Tibial artery (tissue), 4 donors: ENCODE measurements at places on chromosomes 6 and 20.

DNA sequence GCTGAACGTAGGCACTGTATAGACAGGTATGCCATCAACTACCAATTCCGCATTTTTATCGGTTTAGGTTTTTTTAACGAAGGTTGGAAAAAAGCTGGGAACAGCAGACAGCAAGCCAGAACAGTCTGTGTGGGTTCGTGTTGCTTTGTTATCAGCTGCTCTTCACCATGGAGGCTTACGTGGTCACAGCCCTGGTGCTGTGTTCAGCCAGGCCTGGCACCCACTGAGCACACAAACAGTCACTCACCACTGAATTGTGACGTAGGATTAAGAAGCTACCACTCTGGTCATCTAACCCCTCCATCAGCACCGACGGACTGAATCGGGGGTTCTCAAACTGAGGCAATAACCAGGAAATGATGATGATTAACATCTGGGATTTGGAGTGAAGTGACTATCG is 13.2 kb downstream of the FAM210B start:
- no peak for DNase-seq

GRCh38 chr6:83867527-83868161 is 8.2 kb downstream of the CYB5R4 start:
- DNase-seq = peak; percentile 51

DNA sequence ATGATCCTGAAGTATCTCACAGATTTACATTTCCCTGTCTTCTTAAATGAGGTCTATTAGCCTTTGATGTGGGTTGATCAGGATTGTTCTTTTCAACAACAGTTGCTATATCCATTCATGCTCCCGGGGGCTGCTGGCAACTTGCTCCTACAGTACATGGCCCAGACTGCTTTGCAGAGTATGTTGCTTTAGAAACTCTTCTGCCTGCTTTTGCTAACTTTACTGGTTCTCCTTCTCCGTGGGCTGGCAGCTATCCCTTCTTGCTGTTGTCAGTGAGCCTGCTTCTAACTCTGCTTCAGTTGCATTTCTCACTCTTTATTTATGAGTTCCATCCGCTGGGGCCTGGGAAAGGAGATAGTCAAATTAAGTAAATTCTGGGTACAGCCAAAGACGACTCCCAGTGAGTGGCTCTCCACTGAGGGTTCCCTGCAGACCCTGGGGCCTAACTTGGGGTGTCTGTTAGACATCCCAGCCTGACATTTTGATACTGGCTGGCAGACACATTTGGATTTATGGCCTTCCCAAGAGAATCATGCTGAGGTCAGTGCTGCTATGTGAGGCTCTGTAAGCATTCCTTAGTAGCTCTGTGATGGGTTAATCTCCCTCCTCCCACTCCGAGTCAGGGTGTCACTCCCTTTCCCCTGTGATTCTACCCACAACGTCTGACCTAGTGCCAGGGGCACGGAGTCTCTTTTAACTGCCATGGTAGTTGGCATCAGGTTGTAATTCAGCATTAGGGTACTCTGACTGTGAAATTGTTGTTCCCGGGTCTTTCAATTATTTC is 73.6 kb downstream of the SLX4IP start:
- peak; percentile 66 for DNase-seq

DNA sequence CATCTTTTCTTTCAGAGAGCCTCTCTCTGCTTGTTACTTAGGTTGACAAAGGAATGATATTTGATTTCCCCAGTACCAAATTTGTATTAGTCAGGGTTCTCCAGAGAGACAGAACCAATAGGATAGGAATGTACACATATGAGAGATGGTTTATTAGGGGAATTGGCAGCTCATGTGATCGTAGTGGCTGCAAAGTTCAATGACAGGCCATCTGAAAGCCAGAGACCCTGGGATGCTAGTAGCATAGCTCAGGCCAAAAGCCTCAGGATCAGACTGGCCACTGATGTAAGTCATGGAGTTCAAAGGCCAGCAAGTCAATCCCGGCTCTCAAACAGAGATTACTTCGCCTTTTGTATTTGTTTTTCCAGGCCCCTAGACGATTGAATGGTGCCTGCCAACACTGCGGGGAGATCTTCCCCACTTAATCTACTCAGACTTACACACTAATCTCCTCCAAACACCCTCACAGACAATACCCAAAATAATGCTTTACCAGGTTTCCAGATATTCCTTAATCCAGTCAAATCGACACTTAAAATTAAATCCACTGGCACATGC is 215.5 kb downstream of the ALDH8A1 start:
- no peak for DNase-seq

- no peak for DNase-seq
Measured at GRCh38 chr20:39893003-39893685, 795.9 kb downstream of the MAFB start.

DNA sequence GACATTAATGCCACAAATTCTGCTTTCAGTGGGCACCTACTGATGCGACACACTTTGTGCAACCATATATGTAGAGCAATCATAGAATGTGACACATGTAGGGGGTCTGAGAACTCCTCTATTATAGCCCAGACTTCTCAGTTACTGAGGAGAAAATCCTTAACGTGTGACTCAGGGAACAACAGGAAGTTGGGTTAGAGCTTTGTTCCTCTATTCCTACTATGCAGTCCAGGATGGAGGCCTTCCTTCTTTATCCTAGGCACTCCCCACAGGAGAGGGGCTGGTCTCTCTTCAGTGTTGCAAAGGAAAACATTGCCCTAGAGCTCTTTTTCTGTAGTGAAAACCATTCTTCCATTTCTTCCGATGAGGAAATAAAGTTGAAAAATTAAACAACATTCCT is 39.6 kb upstream of the RCAN2 start:
- no peak for DNase-seq

DNA sequence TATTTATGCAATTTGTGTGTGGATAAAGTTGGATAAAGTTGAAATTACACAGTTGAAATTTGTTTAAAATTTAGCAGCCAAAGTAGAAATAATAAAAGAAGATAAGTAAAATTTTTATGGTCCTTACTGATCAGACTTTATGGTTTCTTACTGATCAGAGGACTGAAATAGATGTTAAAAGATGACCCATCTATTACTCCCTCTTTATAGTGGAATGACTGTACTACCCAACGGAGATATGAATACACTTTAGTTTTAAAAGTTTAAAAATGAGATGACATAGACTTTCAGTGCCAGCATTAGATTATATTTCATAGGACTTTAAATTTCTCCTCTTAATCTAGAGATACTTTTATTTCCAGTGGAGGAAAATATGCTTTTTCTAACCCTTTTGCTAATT is 98.9 kb upstream of the ADGRF4 start:
- DNase-seq = no peak

- DNase-seq = no peak
Measured at GRCh38 chr6:109669811-109670210, 21.2 kb downstream of the AK9 start.

- no peak for DNase-seq
Measured at GRCh38 chr20:22701679-22702308, 117.4 kb upstream of the FOXA2 start.

DNA sequence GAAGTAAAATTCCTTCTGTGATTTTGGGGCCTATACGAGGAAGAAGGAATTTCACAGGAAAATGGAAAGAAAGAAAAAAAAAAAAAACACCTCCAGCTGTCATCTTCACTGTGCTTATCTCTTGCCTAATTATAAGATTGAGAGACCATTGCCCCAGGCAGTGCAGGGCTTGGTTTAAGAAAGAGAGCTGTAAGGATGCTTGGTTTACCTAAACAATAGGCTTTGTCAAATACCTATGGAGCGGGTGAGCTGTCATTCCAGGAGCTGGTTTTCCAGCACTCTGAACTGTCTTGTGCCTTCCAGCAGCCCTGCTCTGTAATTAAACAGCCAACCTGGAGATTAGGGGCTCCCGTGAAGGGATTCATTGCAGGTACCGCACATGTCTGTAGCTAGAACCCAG is 137.8 kb downstream of the EDN3 start:
- DNase-seq = peak; percentile 13

DNA sequence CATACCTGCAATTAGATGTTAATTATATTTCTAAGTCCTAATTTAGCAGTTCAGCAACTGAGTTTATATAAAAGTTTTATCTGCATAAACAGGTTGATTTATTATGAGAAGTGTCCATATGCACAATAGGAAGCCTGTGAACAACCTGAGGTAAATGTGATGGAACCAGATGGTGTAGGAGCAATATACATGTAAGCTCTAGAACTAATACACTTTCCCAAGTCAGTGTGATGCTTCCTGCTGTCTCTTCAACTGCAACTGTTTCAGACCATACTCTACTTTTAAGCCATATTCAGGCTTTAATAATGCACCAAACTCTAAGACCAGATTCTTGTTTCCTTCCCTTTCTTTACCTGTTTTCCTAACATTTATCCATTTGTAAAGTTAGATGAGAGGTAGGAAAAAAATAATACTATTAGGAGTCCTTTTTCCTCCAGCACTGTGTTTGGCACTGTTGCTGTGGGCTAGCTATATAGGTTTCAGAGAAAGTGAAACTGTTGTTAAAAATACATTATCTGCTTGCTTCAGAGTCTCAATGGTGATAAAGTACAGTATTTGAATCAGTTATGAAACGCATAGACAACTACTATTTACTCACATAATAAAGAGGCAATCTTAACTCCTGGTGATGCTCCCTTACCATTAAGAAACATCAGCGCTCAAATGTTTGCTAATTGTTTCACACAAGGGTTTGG is 1009.3 kb downstream of the GRIK2 start:
- no peak for DNase-seq

DNA sequence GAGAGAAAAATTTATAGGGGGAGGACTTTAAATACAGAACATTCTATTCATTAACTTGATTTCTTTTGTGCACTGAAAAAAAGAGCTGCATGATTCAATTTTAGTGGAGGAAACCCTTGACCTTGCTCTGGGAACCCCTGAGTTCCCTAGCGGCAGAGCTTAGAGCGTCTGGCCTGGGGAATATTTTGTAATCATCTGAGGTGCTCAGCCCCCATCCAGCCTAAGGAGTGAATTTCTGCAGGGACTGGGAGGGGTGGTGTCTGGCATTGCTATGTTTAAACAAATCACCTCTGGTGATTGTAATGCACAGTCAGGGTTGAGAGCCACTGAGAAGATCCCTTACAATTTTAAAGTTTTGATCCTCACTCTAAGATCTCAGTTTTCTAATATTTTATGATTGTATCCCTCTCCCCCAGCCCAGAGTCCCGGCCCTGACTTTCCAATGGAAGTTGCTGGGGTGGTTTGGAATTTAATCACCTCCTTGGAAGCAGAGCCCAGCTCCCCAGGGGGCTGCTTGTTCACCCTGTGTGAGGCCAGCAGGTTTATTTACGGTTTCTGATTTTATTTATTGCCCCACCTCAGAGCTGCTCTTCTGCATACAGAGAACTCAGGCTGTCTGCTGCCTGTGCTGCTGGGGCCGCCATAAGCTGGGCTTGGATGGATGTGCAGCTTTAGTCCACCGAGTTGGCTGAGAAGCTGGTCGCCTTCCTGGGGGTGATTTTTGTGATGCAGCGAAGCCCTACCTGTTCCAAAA is 263.1 kb downstream of the LRFN2 start:
- no peak for DNase-seq

DNA sequence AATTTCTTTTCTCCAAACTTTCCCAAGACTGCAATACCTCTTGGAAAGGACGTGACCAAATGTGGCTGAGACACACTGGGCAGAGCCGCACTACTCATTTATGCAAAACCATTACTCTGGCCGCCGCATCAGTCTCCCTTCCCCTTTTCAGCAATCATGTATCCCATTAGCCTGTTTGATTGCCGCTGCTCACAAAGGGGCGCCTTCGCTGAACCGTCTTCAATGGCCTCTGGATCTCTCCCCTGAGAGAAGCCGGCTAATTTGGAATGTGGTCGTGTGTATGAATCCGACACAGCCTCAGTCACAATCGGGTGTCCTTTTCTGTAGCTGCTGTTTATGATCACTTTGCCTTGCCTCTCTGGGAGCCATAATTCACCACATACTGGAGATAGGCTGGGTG is 361.1 kb downstream of the ZFAND3 start:
- no peak for DNase-seq

DNA sequence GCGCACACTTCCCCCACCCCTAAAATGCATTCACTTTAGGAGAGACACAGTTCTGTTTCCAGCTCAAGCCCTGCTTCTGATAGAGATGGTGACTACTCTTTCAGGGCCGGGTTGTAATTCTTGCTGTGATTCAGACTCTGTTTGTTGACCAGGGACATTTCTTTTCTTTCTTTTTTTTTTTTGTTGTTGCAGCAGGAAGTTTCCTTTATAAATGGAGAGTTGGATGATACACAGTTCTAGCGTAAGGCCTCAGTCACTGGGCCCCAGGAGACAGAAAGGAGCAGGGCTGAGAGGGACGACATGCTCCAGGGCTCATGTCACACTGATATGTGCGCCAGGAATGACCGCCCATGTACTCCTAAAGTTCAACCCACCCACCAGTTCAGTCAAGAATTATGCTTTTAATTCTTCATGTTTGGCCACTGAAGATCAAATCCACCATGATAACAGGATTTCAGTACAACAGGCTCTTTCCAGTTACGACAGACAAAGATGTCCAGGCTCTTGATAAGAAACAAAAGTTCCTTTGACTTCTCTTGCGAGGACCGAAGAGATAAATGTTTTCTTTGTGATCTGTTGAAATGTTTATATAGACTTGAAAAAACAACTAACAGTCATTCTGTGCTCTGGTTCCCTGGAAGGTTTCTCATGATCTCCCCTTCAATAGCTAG is 142.5 kb downstream of the CD164 start:
- no peak for DNase-seq

DNA sequence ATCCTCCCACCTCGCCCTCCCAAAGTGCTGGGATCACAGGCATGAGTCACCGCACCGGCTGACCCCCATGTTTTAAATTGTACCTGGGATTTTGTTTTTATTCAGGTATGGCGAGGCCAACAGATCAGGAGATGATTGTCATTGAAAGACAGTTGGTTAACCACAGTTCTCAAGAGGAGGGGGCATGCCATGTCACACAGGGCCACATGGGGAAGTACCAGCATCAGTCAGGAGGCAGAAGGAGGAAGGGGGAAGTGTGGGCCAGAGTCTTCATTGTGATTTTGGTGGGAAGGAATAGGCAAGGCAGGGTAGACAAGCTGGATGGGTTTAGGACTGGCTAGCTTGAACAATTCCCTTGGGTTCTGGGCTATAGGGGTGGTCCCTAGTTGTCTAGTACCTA is 9.9 kb upstream of the MMP9 start:
- no peak for DNase-seq

DNA sequence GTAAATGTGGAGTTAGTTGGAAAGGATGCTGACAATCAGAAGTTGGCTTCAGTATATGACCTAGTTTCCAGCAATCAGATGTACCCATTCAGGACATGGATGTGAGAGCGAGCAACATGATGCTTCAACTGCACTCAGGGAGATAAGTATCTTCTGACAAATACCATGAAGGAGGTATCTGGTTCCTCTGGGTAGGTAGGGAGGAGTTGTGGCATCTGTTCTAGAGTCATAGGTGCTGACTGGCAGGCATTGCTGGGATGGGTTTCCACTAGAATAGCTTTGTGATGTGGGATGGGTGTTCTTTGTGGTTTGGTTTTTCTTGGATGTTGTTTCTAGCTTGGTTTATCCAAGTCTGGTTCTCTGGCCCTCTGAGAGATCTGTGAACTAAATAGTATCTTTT is 3.9 kb upstream of the REV3L start:
- DNase-seq = no peak

DNA sequence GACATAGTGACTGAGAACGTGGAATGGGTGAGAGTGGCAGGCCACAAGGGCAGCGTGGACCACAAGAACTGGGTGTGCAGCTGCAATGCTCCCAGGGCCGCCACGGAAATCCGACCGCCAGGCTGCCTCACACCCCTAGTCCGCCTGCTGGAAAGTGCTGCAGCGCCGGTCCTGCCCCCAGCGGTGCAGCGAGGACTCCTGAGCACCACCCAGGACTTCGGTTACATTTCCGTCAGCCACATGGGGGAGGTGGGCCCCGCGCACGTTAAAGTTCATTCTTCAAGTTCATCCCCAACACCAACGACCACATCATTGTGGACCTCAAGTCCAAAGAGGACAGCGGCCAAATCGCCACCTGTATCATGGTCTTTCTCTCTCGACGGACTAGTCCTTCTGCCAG is 126.1 kb upstream of the CARMIL1 start:
- no peak for DNase-seq
